Stimulated activated CD4-positive, alpha-beta T cell treated with anti-CD3 and anti-CD28 coated beads, Interleukin-12 subunit alpha, Interleukin-12 subunit beta, amount 100 ng/mL, for 24 hours (primary cell): ENCODE measurements at places on chromosomes 3 and 15.

DNA sequence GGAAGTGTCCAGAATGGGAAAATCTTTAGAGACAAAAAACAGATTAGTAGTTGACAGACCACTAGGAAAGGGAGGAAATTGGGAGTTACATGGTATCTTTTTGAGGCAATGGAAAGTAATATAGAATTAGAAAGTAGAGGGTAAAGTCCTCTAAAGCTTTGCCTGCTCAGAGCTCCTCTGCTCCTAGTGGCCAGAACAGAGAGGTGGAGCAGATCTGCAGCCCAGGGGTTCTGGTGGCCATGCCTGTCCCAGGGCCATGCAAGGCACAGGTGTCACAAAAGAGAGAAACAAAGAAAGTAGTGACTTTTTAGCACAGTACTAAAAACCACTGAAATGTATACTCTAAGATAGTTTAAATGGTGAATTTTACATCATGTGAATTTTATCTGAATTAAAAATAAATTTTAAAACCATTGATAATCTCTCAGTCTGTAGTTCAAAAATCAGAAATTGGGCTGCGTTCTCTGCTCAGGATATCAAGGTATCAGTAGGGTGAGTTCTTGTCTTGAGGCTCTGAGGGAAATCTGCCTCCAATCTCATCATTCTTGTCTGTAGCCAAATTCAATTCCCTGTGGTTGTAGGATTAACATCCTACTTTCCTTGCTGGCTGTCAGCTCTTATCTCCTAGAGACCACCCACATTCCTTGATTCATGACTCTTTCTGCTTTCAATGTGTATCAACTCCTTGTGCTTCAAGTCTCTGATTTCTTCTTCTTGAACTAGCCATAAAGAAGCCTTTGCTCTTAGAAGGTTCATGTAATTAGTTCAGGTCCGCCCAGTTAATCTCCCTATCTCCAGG, 23.6 kb downstream of the PYGO1 start:
- DNase-seq = no peak

DNA sequence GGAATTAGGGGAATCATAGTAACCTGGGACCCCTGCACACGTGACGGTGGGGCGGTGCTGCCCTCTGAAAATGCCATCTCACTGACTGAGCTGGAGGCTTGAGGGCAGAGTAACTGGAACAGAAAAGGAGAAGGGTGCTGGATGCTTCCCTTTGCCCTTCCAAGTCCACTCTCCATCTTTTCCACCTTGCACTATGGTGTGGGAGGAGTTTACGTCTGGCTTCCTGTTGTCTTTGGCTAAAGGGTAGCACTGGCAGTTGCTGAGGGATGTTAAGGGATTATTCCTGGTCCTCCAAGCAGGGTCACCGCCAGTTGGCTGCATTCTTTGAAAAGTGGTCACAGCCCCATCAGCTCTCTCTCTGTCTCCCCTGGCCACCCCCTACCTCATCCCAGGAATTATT, 129.4 kb upstream of the SNTN start:
- DNase-seq = no peak

DNA sequence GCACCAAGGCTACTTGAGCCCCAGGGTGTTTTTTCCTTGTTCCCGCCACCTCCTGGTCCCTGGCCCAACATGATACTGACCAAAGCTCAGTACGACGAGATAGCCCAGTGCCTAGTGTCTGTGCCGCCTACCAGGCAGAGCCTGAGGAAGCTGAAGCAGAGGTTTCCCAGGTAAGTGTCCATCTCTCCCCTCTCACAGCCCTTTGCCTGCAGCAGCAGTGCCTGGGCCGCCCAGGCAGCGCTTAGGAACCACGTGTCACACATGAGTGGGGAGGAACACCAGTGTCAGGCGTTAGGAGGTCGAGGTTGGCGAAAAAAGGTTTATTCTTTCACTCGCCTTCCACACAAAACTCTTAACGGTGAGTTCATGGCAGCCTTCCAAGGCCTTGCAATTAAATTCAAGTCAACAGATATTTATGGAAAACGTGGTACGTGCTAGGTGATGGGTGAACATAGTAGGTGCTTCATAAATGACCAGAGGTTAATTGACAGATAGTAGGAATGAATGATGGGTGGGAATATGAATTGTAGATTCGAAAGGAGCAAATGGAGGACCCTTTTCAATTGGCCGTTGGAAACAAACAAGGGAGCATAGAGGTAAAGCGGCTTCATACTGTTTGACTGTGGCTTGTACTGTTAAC, 486 bp downstream of the CDIN1 start:
- DNase-seq = peak; percentile 1

DNA sequence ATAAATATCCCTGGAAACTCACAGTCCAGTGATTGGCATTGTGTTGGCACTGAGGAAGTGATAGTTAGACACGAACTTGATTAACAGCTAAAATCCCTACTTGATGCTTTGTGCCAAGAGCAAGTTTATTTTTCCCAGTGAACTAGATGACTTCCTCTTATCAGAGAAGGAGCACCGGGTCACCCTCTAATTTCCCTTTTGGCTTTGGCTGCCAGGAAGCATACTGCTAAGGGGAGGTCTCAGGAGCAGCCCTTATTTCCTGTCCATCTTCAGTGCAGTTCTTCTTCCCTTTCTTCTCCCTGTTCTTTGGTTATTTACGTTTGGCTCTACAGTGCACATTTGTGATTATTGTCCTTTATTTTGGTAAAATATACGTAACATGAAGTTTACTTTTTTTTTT, 13.0 kb downstream of the FBLN2 start:
- no peak for DNase-seq

DNA sequence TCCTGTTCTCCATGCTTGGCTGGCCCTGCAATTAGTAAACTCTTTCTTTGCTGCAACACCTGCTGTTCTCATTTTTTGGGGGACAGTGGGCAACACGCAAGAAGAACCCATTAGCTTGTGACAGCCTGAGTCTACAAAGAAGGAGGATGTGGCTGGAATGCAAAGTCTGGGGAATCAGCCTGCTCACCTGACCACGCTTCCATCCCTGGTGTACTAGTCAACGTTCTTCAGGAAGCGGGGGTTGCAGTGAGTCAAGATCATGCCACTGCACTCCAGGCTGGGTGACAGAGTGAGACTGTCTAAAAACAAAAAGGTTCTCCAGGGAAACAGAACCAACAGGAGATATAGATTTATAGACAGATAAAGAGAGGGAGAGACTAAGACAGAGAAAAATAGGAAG, 27.7 kb upstream of the KBTBD12 start:
- DNase-seq = no peak

DNA sequence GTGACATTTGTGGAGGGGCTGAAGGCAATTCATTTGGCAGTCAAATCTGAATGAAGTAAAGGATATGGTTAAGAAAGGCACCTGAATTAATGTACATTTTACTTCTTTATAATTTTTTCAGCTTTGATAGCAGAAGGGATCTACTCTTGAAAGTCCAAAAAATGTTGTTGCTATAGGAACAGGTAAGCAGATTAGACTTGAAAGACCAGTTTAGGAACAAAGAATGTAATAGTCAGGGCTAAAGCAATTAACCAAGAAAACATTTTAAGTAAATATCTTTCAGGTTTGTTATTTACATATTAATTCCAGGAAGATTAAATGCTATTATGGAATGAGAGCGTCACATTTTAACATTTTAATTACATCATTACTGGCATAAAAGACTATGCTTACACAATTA, 1.1 kb downstream of the ATP13A4 start:
- no peak for DNase-seq

- DNase-seq = no peak
These were observed 81.3 kb downstream of the APBA2 start for GRCh38 chr15:28967066-28967465.

GRCh38 chr3:66415867-66416428, 84.9 kb downstream of the LRIG1 start:
- no peak for DNase-seq

- DNase-seq = no peak
These were observed 84.5 kb downstream of the WDR76 start for GRCh38 chr15:43911235-43911781.

DNA sequence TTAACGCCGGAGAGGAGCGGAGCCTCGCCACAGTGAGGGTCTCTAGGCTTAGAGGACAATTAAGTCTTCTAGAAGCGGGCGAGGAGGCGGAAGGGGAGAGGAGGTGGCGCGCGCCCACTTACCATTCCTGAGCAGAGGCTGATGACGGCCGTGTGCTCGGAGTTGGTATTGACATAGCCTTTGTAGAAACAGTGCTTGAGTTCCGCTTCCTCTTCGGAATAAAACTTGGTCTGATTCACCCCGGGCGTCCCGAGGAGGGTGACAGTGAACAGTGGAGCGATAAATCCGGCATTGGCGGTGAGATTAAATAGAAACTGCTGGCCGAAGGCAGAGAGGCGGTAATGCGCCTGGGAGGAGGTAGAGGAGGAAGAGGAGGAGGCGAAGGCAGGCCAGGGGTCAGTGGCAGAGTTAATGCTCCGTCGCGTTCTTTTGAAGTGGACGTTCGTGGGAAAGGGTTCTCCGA, 1.3 kb downstream of the ADAMTS9 start:
- DNase-seq = no peak

GRCh38 chr15:80292079-80292478, 40.1 kb upstream of the CTXND1 start:
- no peak for DNase-seq

GRCh38 chr3:152362086-152362485, 93.4 kb downstream of the MBNL1 start:
- no peak for DNase-seq

- no peak for DNase-seq
These were observed 189.6 kb downstream of the ARRDC4 start for GRCh38 chr15:98150084-98150483.

DNA sequence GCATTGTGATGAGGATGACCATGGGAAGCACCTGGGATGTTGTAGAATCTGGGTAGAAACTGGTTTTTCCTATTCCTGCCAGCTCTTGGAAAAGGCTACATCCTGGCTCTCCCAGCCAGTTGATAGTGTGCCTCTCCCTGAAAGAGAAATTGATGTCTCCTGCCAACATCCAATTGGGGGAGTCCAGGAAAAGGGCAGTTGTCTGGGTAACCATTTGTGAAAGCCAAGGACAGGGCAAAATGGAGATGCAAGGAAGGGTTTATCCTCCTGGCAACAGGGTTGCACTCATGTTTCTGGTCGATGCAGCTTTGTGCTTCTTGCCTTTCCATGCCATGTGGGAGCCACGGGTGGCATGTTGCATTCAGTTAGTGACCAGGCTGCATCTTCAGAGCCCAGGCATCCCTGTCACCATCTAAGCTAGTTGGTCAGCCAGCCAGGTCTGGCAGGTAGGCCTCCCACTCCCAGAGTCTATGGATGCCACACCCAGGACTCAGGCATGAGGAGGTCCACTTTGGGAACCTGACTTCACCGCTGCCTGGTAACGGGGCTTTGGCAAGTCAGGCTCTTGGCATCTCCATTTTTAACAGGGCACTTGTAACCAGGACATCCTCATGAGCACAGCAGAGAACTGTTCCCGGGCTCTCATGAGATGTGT, 153.5 kb downstream of the DNAJB8 start:
- DNase-seq = no peak
